ENCODE measurements at places on chromosomes 2 and 18.

GRCh38 chr2:88857951-88858411 lies 166.5 kb downstream of the RPIA start:
- no peak for DNase-seq

GRCh38 chr2:29119211-29119610 lies 4.0 kb downstream of the CLIP4 start:
- no peak for DNase-seq

DNA sequence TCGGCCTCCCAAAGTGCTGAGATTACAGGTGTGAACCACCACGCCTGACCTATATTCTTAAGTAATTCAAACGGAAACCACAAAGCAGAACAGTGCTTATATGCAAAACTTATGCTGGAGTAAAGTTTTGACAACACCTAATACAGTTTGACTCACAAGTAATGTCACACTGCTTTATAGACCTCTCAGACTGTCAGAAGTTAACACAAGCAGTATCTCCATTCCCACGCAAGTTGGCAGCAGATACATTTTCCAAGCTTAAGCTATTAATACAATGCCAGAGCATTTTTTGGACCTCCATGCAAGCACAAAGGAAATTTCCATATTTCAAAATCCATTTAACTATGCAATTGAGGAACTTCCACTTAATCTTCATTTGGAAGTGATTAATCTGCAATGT lies 21.0 kb upstream of the SANBR start:
- no peak for DNase-seq

- no peak for DNase-seq
These were observed 65.1 kb downstream of the EDAR start for GRCh38 chr2:108923736-108924579.

- DNase-seq = no peak
These were observed 9.9 kb downstream of the DYTN start for GRCh38 chr2:206708286-206708685.

DNA sequence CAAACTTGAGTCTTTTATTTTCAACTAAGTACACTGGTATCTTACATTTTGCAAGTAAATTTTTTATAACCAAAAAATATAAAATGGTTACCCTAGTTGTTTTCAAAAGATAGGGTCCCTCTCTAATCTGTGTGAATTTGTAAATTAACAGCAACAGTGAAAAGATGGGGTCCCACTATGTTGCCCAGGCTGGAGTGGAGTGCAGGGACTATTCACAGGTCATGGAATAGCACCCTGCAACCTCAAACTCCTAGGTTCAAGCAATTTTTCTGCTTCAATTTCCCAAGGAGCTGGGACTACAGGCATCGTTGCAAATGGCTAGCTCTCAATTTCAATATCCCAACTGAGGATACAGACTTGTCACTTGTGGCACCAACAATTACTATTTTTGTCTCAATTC lies 12.1 kb downstream of the CCT4 start:
- no peak for DNase-seq

- no peak for DNase-seq
These were observed 4.6 kb upstream of the ADRA2B start for GRCh38 chr2:96120991-96121390.

- DNase-seq = no peak
These were observed 3.5 kb upstream of the RHOB start for GRCh38 chr2:20443276-20443920.

GRCh38 chr2:28312307-28313219 lies 80.1 kb upstream of the FOSL2 start:
- no peak for DNase-seq

- no peak for DNase-seq
These were observed 134.9 kb upstream of the ZNF236 start for GRCh38 chr18:76687304-76687962.

DNA sequence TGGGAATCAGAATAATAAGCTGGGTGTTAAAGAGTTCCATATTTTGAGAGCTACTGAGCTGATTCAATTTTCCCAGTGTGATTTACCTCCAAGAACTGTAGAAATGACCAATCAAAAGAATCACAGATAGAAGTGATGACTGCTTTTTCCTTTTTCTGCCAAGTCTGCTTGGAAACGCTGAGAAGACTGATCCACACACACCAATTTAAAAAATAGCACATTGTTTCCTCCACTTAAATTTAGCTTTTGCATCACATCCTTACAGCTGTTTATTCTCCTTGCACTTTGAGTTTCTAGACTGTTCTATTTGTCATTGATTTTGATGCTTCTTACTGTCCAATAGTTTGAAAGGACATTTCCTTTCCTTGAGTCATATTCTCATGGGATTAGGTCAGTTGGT lies 590.3 kb upstream of the CHAC2 start:
- DNase-seq = no peak

DNA sequence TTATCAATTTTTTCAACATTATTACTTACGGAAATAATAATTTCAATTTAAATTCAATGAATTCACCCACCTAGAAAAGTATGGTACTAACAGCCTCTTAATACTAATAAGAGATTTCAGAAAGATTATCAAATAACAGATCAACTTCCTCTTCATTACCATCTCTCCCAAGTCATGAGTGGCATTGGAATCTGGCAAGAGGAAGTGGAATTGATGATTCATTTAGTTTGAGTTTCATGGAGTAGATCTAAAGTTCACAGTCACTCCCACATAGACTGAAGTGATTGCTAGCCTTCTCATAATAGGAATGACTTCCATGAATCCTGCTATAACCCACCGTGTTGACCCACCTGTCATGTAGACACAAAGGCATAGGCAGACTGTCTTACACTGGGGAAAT lies 77.7 kb upstream of the WDR75 start:
- no peak for DNase-seq

GRCh38 chr2:233141901-233142300 lies 81.8 kb downstream of the INPP5D start:
- DNase-seq = no peak

DNA sequence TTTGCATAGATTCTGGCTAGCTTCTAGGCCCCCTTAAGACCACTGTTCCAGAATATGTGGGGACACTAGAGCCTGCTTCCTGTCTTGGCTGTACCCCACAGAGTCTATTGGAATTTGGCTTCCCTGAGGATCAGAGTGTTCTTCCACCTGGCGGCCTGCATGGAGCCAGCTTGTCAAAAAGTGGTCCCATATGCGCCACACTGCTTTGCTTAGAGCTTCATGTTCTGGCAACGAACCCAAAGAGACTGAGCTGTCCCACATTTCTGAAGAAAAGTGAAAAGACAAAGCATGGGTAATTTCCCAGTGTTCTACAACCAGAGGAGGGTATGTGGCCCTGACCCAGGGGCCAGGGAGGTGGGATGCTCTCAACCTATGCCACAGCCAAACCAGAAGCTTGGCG lies 52.7 kb upstream of the FZD7 start:
- DNase-seq = no peak

GRCh38 chr18:52567360-52567759 lies 227.4 kb downstream of the DCC start:
- no peak for DNase-seq

DNA sequence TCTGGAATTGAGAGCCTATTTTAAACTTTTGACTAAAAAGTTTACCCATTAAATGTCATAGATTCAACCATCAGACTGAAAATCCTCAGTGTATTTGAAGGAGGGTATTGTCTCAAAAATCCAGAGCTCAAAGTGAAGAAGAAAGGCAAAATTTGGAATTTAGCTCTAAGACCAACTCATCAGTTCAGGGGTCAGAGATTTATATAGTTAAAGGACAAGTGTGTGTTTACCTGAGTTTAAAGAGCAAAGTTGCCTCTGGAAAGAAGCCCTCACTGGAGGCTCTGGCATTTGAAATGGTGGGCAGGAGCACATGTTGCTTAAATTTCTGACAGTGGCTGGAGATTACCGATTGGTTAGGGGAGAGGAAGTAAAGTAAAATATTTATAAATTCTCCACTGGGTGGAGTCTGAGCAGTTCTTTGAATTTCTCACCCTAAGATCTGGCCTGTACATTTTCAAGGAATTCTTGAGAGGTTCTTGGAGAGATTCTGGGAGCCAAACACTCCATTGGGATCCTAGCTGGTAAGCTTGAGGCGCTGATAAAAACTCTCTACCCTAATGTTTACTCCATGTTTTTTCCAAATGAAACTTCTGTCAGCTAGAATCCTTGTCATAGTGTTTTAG lies at the start of gene KYNU:
KYNU (plus strand) TSS at position 449 of the 623 bp plus-strand sequence. CDS start 7,704 bp downstream, outside the sequence.
- no peak for DNase-seq

GRCh38 chr2:72330652-72331051 lies 183.0 kb upstream of the CYP26B1 start:
- no peak for DNase-seq

DNA sequence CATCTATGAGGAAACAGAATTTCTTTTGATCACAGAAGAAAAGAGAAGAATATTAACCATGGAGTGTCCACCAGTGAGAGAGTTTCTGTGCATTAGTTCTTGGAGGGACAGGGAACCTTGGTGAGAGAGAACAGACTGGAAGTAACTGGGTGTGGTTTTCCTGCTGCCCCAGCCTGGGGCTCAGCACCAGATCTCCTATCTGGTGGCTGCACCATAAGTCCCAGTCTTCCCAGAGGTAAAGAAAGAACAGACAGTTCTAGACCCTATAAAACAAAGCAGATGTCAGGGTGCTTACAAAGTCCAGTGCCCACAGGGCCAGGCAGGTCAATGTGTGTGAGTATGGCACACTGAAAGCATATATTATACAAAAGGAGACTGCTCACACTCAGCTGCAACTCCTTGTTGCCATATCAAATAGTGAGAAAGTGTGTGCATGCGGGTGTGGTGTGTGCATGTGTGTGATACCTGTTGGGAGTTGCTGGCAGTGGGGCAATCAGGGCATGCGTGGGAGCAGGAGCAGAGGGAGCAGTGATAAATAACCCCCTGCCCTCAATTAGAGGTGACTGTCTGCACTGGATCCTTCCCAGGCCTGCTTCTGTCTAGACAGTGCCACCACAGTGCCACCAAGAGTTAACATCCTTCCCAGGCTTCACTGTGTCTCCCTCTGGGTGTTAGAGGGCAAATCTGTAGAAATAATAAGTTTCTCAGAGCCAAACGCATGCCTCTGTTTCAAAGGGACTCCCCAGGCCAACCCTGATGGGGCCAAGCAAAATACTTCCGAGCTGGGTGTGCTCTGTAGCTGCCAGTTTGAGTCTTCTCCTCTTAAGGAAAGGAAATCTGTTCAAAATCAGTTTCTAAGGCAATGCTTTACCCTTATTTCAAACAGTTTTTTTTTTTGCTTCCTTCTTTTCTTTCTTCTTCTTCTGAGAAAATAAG lies 45.7 kb downstream of the RDH14 start:
- no peak for DNase-seq

GRCh38 chr2:31547485-31547884 lies 33.3 kb downstream of the SRD5A2 start:
- DNase-seq = no peak

- DNase-seq = no peak
These were observed 382.3 kb upstream of the CRIM1 start for GRCh38 chr2:35973132-35973736.

DNA sequence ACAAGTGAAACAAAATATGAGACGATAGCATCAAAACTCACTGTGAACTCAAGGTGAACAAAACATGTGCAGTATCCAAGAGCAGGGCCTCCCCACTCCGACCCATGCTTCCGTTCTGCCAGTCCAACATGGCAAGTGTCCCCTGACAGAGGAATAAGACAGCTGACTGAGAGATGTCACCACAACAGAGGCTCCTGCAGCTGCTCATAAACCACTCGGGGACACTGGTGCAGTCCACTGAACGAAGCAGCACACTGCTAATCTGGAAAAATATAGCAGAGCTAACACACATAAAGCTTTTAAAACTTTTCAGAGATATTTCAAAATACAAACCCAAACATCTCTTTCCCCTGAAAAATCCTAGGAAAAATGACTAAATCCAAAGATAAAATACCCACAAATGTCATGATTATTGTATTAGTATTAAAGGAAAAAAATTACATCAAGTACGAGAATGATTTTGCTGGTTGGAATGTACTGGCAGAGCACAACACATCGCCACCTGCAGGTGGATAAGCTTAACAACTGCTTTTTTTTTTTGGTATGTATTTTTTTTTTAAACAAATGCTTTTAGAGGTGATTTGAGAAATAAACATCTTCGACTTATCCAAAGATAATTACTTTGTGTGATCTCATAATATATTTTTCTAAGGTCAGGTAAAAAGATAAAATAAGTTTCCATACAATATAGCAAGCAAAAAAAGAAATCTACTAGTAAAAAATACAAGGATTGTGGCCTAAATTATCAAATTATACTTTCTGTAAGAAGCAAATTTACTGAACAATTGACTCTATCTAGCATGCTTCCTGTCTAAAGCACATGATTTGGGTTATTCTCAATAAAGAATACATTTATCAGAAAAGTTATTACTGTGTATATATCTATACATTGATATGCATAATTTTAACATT lies 18.6 kb downstream of the THADA start:
- no peak for DNase-seq

DNA sequence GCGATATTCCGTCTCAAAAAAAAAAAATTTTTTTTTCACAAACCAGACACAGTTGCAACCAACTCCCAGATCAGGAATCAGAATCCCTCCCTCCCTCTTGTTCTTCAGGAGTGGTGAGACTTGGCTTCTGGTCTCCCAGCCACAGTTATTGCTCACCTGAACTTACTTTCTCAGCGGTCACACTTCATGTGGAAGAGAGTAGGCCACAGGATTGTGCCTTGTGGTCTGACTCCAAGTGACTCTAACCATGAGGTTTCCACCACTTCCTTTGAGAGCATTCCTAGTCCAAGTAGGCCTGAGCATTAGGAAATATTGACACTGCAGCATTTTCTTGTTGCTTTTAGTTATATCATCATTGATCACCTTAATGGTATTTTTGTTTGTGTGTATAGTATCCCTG lies 12.1 kb downstream of the FMNL2 start:
- DNase-seq = no peak

- no peak for DNase-seq
These were observed 29.7 kb downstream of the IKZF2 start for GRCh38 chr2:213121690-213122089.

Data from activated CD8-positive, alpha-beta memory T cell treated with anti-CD3 and anti-CD28 coated beads for 1 hour (primary cell).